ENCODE measurements at places on chromosomes 12 and 14. TPM values are rescaled to one million over a fixed set of nuclear protein-coding genes. Genes with fewer than 3 reads are reported as not detected.
A peak's percentile ranks its signal among the peaks of the same experiment; 100 is the strongest.

- H3K4me3 ChIP-seq = no peak overlapping the region
- no peak overlapping the region for H3K27ac ChIP-seq
- no peaks in the 10 kb centered on the region for H3K36me3 ChIP-seq
- H3K27me3 ChIP-seq = no peaks in the 10 kb centered on the region
- peaks cover 29% of the 10 kb centered on the region for H3K4me1 ChIP-seq
- no peak for DNase-seq
Measured at GRCh38 chr14:23112359-23113178, 6.5 kb downstream of the CEBPE start.

DNA sequence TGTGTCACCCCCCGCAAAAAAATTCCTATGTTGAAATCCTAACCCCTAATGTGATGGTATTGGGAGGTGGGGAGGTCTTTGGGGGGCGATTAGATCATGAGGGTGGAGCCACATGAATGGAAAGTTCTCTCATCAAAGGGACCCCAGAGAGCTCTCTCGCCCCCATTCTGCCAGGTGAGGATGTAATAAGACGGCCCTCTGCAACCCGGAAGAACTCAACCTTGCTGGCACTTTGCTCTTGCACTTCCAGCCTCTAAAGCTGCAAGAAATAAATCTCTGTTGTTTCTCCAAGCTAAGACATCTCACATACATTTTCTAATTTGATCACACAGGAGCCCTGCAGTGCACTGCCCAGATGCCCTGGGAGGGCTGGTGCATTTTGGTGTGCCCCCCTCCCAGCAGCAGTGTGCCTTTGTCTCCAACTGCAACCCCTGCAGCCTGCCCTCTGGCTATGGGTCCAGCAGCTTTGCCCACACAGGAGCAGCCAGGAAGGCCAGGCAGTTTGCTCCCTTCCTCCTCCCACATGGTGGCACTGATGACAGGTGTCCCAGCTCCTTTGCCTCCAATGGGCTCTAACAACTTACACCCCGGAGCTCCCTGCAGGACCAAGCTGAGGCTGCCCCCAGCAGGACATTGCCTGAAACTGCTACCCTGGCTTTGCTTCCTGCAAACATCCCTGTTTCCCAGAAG, 59.3 kb downstream of the C14orf132 start:
- H3K36me3 ChIP-seq = no peaks in the 10 kb centered on the region
- DNase-seq = peak; percentile 58
- H3K27ac ChIP-seq = no peak overlapping the region
- H3K27me3 ChIP-seq = no peaks in the 10 kb centered on the region
- H3K4me1 ChIP-seq = peaks cover 18% of the 10 kb centered on the region

Gene CPNE6
- not detected for total RNA-seq

Gene TEAD4
- total RNA-seq = 7.1 TPM

- no peaks in the 10 kb centered on the region for H3K27me3 ChIP-seq
- peaks cover 10% of the 10 kb centered on the region for H3K4me1 ChIP-seq
- no peak overlapping the region for H3K4me3 ChIP-seq
- DNase-seq = peak; percentile 38
- no peak overlapping the region for H3K27ac ChIP-seq
Measured at GRCh38 chr12:57001448-57001906, 4.9 kb downstream of the ZBTB39 start.

- H3K4me3 ChIP-seq = no peak overlapping the region
- no peak for DNase-seq
- no peaks in the 10 kb centered on the region for H3K4me1 ChIP-seq
Measured at GRCh38 chr12:26331960-26332359, 136.6 kb downstream of the SSPN start.

DNA sequence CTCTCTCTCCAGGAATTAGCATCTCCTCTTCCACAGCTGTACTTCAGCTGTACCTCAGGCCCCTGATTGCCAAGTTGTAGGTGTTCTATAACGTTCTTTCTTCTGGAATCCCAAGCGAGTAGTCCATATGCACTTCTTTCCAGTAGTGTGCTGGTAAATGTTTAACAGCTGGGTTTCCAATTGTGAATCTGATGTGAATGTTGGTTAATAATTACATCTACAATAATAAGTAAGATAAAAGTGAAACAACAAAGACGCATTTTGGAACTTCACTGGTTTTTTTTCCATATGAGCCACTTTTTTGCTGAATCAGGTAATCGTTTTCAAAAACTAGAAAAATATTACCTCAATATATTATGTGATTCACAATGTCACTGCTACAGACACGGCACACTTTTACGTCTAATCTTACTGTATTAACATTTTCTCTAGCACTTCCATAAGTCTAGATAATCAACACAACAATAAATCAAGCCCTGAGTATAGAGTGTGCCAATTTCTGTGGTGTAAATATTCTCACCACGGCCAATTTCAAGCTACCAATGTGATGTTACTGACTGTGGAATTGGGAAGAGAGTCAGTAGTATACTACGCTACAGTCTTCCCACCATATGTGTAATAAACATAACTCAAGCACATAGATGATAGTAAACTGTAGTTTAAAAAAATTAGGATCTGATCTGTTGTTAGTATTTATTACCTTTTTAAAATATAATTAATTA, 113.0 kb downstream of the ZFP36L1 start:
- peak; percentile 53 for DNase-seq
- no peak overlapping the region for H3K4me3 ChIP-seq
- H3K27ac ChIP-seq = no peak overlapping the region
- peaks cover 46% of the 10 kb centered on the region for H3K4me1 ChIP-seq

DNA sequence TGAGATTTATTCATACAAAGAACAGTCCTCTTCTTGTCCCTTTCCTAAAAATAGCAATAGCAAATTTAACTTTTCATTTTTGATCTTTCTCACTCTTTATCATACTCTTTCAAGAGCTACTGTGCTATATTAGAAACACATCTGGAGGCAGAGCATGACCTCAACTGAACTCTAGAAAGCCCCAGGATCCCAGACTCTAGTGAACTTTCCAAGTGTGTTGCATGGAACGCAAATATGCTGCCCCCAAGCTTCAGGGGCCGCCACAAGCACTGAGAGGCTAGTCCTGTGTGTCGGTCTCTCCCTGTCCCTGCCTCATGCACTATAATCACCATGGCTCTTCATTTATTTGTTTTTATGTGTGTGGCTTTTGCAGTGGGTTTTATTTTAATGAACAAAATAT, 38.7 kb upstream of the ZNF641 start:
- H3K4me1 ChIP-seq = no peaks in the 10 kb centered on the region
- no peak overlapping the region for H3K4me3 ChIP-seq
- no peak overlapping the region for H3K27ac ChIP-seq
- no peaks in the 10 kb centered on the region for H3K36me3 ChIP-seq

GRCh38 chr12:62006076-62006732, 254.0 kb upstream of the USP15 start:
- H3K4me1 ChIP-seq = no peaks in the 10 kb centered on the region
- H3K36me3 ChIP-seq = no peaks in the 10 kb centered on the region
- DNase-seq = peak; percentile 63
- no peak overlapping the region for H3K27ac ChIP-seq
- H3K27me3 ChIP-seq = no peaks in the 10 kb centered on the region

DNA sequence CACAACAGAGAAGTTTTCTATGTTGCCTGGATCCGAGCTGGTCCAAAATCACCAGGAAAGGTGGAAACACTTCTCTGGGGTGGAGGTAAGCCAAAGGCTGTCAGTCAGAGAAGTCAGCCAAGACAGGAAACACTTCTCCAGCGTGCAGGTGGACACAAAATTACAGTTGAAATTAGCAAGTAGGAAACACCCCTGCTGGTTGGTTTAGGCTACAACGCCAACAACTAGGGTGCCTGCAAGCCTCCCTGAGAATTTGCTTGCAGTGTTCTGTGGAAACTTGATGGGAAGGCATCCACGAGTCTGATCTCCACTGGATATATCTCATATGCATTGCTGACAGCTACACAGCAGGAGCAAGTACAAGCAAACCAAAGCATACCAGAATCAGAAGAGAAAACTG, 600.5 kb downstream of the RERGL start:
- no peaks in the 10 kb centered on the region for H3K4me1 ChIP-seq
- no peak overlapping the region for H3K4me3 ChIP-seq
- DNase-seq = no peak
- no peak overlapping the region for H3K27ac ChIP-seq
- no peaks in the 10 kb centered on the region for H3K27me3 ChIP-seq
- no peaks in the 10 kb centered on the region for H3K36me3 ChIP-seq

DNA sequence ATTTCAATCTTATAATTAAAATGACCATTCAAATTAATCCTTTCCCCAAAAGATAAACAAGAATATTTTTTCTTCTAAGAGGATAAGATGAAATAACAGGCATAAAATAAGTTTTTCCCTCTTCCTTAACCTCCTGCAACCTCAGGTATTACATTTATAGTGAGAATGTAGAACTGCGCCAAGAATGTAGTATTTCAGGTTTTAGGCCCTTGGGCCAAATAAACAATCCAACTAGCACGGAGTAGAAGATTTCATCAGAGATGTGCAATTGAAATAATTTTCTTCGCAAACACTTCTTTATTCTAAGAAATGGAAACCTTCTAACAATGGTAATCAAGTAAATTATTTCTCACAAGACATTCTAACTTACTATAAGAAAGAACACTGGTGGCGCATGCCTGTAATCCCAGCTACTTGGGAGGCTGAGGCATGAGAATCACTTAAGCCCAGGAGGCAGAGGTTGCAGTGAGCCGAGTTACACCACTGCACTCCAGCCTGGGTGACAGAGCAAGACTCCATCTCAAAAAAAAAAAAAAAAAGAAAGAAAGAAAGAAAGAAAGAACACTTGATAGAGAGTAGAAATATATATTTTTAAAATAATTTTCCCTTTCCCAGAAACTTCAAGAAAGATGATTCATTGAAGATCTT, 100.8 kb downstream of the TAOK3 start:
- no peaks in the 10 kb centered on the region for H3K36me3 ChIP-seq
- no peak overlapping the region for H3K27ac ChIP-seq
- DNase-seq = peak; percentile 84
- no peaks in the 10 kb centered on the region for H3K4me1 ChIP-seq
- H3K27me3 ChIP-seq = no peaks in the 10 kb centered on the region

GRCh38 chr12:104779134-104779533, 179.0 kb downstream of the SLC41A2 start:
- no peaks in the 10 kb centered on the region for H3K27me3 ChIP-seq
- H3K4me3 ChIP-seq = no peak overlapping the region
- no peak for DNase-seq
- no peak overlapping the region for H3K27ac ChIP-seq
- no peaks in the 10 kb centered on the region for H3K36me3 ChIP-seq
- H3K4me1 ChIP-seq = no peaks in the 10 kb centered on the region

- no peak overlapping the region for H3K4me3 ChIP-seq
- H3K27me3 ChIP-seq = peaks cover 24% of the 10 kb centered on the region
- H3K4me1 ChIP-seq = peaks cover 2% of the 10 kb centered on the region
- H3K36me3 ChIP-seq = no peaks in the 10 kb centered on the region
Measured at GRCh38 chr12:57481671-57482070, 2.0 kb upstream of the ARHGAP9 start.

GRCh38 chr14:90495357-90496276, 98.8 kb downstream of the CALM1 start:
- no peak overlapping the region for H3K4me3 ChIP-seq
- H3K27ac ChIP-seq = no peak overlapping the region
- H3K36me3 ChIP-seq = no peaks in the 10 kb centered on the region
- H3K4me1 ChIP-seq = no peaks in the 10 kb centered on the region
- peak; percentile 90 for DNase-seq
- H3K27me3 ChIP-seq = no peaks in the 10 kb centered on the region

Gene SLC7A7
- 28.0 TPM for total RNA-seq

GRCh38 chr14:24706351-24706750, 72.4 kb upstream of the GZMB start:
- no peak overlapping the region for H3K4me3 ChIP-seq
- H3K27ac ChIP-seq = no peak overlapping the region
- H3K4me1 ChIP-seq = no peaks in the 10 kb centered on the region
- DNase-seq = no peak
- H3K36me3 ChIP-seq = no peaks in the 10 kb centered on the region
